ENCODE measurements at places on chromosomes 4 and X.

DNA sequence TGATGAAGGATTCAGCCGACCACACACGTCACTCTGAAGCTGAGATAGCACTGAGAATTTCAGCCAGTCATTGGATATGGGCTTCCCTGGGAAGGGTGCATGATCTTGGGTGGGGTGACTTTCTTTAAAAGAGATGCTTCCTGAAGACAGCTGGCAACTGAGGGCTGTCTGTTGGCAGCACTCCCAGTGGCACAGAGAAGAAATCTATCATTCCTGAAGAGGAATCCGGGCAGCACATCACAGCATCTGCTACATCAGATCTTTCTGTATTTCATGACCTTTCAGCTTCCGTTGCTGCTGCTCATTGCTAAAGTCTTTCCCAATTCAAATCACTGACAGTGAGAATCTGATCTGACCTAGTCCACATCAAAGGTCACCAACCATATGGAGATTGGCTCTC is 193.8 kb upstream of the RBPJ start:
- no peak for DNase-seq

DNA sequence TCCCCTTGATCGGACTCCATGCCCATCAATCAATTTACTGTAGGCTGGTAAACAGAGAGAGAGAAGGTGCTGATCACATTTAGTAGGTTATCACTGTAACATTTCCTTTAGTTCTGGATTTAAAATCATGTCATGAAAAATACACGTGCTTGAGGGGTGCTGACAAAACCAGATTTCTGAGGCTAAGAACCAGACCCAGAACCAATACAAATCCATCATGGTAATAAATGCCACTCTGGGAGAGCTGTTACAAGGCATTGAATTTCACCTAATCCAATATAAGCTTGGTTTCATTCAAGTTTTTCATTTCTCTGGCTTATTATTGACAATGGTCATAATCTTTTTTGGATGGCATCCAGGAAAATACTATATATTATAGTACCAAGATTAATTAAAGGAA is 54.5 kb downstream of the FBXO8 start:
- no peak for DNase-seq

GRCh38 chrX:67353651-67354370 is 190.0 kb upstream of the AR start:
- DNase-seq, result no peak

DNA sequence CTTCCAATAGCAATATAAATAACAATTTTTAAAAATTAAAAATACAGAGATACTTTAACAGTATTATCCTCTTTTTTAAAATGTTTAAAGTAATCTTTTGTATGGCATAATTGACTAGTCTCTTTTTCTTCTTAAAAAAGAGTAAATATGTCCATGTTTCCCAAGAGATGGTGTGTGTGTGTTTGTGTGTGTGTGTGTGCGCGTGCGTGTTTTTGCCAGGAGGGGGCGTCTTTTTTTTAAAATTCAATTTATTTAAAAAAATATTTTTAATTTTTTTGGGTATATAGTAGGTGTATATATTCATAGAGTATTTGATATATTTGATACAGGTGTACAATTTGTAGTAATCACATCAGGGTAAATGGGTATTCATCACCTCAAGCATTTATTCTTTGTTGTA is 1073.7 kb downstream of the PCDH7 start:
- DNase-seq, result no peak

- DNase-seq, result no peak
Measured at GRCh38 chr4:7232061-7232650, 39.8 kb downstream of the SORCS2 start.

DNA sequence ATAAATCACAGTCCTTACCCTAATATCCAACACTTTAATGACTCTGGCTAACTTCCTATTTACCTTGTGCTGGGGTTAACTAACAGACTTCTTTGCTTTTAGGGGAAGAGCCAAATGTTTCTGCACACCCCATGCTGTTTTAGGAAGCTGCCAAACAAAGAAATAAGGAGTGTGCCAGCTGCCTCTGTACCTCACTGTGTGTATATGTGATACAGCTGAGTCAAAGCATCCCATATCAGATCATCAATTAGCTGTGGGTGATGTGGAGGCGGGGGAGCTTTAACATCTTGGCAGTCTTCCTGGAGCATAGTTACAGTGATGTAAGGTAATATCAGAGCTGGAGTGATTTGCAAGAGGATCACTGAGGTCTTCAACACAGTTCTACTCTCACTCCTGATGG is 95.4 kb downstream of the COL25A1 start:
- no peak for DNase-seq

DNA sequence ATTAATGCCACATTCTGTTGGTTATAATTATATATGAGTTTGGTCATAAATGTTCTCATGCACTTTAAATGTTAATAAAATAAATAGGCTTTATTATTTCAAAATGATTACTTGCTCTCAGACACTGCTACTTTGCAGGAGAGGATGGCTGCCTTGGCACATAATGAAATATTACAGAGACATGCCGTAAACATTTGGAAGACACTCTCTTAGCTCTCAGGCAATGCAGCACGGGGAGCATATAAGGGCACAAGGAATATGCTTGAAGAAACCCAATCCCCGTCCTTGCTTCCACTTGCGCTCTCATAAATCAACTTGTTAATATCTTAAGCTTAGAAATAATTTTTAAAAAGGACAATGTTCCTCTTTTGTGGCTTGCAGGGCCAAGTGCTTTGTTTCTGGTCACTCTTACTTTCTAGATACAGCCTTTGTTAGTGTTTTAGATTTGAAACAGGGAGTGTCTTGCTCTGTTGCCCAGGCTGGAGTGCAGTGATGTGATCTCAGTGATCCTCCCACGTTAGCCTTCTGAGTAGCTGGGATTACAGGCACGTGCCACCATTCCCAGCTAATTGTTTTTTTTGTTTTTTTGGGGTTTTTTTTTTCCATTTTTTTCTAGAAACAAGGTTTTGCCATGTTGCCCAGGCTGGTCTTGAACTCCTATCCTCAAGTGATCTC is 445.0 kb downstream of the SPRY1 start:
- no peak for DNase-seq

DNA sequence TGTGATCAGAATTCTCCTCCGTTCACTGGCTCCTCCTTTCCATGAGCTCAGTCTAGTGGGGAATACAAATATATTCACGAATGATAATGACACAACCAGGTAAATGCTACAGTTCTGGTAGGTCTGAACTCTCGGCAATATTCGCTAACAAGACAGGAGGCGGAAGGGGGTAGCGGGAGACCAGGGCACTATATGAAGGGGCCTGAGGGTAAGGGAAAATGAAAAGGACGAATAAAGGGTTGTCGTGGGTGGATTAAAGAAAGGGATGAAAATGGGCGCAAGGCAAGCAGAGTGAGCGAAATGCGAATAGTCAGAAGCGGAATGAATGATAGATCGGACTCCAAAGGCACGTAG is 743 bp downstream of the NKAP start:
- no peak for DNase-seq

DNA sequence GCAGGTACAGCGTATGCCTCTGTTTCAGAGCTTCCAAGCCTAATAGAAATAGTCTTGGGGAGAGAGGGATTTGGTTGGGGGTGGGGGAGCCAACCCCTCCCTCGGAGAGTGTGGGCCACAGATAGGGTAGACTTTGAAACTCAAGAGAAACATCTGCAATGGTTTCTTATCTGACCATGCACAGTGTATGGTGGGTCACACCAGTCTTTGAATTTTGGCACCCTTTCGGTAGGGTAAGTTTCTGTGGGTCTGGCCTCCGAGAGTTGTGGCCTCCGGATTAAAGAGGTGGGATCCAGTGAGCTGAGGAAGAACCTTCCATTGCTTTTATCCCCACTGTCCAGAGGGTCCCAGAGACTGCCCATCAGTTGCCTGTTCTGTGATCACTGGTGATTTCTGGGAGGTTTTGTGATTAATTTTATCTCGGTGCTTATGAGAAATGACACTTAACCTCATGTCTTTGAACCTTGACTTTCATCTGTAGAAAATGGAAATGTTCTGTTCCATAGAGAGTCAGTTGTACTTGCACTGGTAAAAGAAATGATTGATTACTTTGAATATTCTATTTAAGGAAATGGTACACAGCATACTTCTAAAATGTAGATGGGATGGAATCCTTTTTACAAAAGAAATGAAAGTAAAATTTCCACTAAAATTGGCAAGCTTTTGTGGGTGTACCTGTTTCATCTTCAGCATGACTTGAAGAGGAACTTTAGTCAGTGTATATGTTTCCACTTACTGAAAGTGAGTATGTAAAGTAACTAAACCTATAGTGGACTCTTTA is 62.7 kb downstream of the TMEM131L start:
- DNase-seq, result no peak

DNA sequence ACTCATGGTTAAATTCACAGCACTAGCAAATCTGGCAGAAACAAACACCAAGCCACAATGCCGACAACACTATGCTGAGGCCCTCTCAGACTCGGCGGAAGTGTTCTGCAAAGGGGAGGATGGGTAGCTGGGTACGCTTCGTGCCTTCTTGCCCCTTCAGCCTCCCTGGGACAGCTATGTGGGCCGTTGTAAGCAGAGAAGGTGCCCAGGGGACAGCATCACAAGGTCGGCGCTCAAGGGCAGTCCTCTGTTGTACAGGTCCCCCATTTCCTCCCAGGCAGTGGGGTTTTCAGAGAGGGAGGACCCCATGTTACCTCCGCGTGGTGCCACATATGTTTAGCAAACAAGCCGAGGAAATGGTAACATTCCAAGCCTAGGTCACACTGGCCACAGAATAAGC is 173.6 kb downstream of the AFAP1 start:
- DNase-seq, result no peak

GRCh38 chr4:7868892-7869471 is 70.7 kb downstream of the AFAP1 start:
- DNase-seq, result no peak

GRCh38 chr4:109944591-109944990 is 31.9 kb downstream of the EGF start:
- DNase-seq, result no peak

- no peak for DNase-seq
Measured at GRCh38 chrX:103716962-103717361, 6.3 kb downstream of the TMEM31 start.
